ENCODE measurements at places on chromosomes 2 and 18.
A peak's percentile ranks its signal among the peaks of the same experiment; 100 is the strongest.

DNA sequence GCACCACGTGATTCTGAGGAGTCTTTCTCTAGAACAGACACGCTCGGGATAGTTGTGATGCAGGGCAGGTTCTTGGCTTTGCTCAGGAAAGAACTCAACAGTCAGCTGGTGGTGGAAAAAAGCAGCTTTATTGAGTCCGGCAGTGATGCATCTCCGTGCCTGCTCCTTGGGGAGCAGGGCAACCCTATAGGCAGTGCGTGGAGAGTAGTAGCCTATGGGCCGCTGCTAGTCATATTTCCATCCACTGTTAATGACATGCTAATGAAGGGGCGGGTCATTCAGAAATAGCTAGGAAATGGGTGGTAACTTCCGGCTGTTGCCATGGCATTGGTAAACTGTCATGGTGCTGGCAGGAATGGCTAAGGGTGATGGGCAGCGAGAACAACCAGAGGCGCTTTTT, 11.6 kb upstream of the ACKR3 start:
- DNase-seq = no peak

DNA sequence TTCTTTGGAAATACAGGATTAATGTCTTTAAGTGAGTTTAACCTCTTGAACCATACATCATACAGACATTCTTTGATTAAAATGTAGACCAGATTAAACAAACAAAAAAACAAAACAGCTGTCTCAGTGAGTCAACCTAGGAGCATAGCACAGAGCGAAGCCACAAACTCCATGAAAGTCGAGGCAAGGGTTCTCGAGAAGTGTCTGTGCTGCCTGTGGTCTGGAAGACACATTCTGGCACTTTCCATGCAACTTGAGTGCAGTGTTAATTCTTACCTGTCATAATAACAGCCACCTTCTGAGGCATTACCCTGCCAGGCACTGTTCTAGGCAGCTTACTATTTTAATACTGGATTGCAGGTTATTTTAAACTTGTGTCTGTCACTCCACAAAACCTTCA, 435.5 kb upstream of the MMADHC start:
- no peak for DNase-seq

DNA sequence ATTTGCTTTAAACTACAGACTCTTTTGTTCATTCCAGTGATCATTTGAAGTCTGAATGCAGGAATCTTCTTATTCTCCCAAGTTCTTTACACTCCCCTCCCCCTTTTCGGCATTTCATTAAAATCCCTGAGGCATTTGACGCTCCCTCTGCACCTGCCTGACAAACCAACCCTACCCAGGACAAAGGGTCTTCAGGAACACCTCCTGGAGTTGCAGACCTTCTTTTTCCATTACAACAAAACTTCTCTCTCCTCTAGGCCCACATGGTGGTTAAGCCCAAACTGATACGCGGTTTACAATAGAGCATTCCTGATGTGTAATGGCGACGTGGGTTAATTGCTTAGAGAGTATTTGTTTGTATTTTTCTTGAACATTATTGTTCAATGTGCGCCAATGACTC, 367.4 kb downstream of the FBXO15 start:
- DNase-seq = no peak

DNA sequence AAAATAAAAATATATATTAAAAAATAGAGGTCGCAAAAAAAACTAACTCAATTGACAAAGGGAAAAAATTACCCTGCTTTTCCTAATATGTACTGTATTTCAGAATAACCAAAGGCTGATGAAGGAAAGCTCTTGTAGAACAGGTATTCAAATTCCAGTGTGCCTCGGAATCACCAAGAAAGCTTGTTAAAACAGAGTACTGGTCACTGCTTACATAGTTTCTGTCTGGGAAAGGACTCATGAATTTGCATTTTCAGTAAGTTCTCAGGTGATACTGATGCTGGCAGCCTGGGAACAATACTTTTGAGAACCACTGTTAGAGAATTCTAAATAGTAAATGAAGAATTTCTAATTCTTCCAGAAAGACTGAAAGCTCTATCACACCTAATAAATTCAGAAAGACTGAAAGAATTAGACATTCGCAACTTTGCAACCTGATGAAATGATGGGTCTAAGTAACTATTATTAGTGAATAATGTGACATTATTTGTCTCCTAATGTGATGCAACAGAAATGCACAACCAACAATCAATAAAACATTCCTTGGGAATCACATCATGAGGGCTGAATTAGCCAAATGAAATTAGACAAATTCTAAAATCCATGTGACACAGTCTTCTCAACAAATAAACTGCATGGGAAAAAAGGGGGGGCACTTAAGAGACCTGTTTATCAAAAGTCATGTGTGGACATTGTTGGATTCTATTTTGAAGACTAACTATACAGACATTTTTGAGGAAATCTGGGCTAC, 21.9 kb downstream of the RPRD1A start:
- DNase-seq = no peak

- no peak for DNase-seq
Measured at GRCh38 chr2:31161637-31162036, 23.4 kb upstream of the GALNT14 start.

- no peak for DNase-seq
Measured at GRCh38 chr2:61664190-61664589, 126.0 kb upstream of the XPO1 start.

- DNase-seq = no peak
Measured at GRCh38 chr2:171287611-171288010, 126.9 kb upstream of the TLK1 start.

- peak; percentile 27 for DNase-seq
Measured at GRCh38 chr2:64327510-64328414, 126.2 kb upstream of the LGALSL start.

GRCh38 chr2:25954199-25954752, 28.0 kb downstream of the KIF3C start:
- no peak for DNase-seq

GRCh38 chr2:20156076-20156759, 68.7 kb downstream of the SDC1 start:
- no peak for DNase-seq

- no peak for DNase-seq
Measured at GRCh38 chr2:37232131-37232933, 874 bp downstream of the NDUFAF7 start.

DNA sequence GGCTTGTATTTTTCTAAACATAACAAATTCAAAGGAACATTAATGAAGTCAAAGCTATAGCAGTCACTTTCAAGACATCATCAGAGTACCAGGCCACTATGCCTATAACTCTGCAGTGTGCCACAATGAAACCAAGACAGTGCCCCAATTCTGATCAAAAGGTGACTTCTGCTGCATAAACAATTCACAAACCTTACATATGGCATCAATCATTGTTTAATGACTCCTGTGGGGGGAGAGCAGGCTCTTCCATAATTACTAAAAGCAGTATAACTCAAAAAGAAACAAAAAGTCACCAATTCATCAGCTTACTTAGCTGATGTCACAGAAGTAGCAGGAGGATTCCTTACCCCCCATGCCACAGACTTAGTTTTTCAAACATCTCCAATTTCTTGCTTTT, 15.5 kb downstream of the LPIN2 start:
- no peak for DNase-seq

DNA sequence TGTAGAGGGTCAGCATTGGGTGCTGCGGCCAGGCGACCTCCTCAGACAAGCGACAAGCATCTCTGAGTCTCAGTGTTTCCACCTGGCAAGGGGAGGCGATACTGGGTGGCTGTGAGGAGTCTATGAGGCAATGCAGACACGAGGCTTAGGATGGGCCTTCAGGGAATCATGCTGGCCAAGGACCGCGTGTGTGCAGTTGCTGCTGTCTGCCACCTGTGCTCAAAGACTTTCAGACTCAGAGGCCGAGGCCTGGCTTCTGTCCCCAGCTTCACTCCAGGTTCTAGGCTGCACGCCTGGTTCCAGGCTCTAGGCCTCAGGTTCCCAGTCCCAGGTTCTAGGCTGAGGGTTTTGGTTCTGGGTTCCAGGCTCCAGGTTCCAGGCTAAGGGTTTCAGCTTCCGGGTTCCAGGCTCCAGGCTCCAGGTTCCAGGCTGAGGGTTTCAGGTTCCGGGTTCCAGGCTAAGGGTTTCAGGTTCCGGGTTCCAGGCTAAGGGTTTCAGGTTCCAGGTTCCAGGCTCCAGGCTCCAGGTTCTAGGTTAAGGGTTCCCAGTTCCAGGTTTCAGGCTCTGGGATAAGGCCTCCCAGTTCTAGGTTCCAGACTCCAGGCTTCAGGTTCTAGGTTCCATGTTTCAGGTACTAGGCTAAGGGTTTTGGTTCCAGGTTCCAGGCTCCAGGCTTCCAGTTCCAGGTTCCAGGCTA, 14.8 kb downstream of the LRRFIP1 start:
- DNase-seq = no peak

- no peak for DNase-seq
Measured at GRCh38 chr2:100419915-100420314, 2.4 kb upstream of the CHST10 start.

DNA sequence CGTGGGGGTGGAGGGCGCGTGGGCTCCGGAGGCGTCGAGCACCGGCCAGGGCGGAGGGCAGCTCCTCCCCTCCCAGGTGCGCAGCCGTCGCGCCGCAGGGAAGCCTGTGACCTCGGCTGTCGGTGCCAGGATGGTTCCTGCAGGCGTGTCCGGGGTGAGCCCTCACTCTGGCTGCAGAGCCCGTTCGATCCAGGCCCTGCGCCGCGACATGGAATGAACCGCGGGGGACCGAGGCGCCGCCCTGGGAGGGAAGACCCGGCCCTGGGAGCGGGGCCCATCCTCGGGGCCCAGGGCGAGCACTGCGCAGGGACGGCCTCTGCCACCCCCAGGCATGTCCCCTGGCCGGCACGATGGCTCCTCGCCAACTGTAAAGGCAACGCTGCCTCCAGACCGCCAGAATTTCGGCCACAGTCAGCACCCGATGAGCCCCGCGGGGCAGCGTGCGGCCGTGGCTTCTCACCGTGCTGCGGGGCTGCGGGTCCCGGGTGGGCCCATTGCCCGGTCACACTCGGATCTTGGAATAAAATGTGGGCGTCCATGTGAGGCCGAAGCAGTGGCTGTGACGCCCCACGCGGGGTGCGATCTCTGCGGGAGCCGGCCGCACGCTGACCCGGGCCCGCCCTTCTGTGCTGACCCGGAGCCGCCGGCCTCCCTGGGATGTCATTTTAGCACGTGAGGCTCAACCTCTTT, 26.6 kb downstream of the SALL3 start:
- no peak for DNase-seq

GRCh38 chr2:233466991-233467603, 99.5 kb downstream of the USP40 start:
- DNase-seq = no peak

DNA sequence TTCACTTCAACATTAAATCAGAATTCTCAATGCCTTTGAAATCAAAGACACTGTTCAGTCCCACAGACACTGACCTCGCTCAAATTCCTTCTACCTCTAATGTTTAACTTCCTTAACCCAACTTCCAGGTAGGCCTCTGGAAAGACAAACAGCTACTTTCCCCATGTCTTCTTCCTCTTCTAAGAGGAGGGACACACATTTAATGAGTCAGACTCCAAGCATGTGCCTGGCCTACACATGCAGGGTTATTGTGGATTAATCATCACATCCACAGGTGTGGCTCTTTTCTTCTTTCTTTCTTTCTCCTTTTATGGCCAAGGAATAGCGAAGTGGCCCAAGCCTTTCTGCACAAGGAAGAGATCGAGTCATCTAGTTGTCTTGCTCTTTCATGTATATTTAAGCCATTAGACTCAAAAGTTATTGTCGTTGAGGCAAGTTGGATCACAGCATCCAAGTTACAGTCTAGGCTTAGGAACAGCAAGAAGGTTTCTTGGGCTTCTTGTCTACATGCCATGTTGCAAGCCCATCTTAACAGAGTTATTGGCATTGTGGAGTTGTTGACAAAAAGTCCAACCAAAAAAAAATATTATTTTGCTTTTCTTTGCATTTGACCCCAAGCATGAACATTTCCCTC, 387.8 kb downstream of the IRS1 start:
- no peak for DNase-seq

- DNase-seq = no peak
Measured at GRCh38 chr2:43360137-43360536, 133.7 kb upstream of the ZFP36L2 start.

DNA sequence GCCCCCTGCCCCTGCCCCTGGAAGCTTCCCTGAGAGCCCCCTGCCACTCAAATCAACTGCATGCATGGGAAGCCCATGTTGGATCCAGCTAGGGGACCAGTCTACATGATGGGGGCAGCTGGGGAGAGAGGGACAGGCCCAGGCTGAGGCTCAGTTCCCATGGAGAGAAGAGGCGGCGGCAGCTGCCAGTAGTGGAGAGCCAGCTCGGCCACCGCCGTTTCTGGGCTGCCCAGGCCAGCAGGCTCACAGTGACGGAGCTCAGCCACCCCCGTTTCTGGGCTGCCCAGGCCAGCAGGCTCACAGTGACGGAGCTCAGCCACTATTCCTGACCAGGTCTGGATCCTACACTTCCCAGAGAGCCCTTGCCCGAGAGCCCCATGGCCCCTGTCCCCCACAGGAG, 3.6 kb downstream of the MAB21L4 start:
- DNase-seq = no peak

DNA sequence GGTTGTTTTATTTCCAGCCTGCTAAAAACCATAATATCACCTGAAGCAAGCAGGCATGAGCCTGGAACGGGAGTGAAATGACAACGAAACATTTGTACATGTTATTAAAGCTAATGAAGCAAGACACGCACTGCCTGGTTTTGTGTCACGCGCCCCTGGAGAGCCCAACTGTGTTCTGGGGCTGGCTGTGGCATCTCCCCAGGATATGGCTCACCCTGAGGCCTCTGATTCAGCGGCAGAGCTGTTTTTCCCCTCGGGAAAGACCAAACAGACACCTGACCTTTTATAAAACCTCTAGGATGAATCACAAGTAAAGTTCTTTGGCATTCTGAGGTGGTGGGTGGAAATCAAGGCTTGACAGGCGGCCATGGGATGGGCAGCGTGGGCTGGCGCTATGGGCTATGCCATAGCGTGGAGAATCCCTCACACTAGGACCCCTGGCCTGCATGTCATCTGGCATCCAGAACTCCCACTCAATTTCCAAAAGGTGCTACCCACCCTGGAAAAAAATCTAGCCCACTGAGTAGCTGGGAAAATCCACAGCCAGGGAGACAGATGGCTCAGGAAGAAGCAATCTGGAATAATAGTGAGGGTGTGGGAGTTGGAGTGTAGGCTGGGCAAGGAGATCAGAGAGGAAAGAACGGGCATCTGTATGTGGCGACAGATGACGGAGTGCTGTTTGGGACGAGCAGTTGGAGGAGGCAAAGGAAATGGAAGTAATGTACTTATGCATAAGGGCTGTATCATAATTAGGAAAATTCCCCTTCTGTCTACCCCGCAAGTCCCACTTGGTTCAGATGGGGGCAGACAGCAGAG, 262.0 kb downstream of the AFF3 start:
- DNase-seq = no peak

- DNase-seq = no peak
Measured at GRCh38 chr2:153386481-153386897, 92.1 kb downstream of the RPRM start.

DNA sequence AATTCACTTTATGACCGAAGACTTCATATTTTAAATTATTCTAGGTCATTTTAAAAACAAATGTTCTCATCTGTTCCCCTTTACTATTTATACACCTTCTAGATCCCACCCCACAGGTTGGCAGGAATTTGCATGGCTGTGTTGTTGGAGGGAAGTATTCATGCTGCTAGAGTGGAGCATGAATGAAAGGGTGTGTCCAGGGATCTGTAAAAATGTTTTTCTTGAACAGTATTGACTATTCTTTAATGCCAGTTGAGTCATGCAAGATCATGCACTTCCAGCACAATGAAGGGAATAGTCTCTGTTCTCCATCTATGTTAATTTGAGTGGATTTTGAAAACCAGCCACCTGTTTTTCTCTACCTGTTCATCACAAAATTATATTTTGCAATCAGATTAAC, 52.0 kb upstream of the COL3A1 start:
- DNase-seq = no peak

Measured in stimulated activated CD8-positive, alpha-beta memory T cell treated with anti-CD3 and anti-CD28 coated beads, Interleukin-12 subunit alpha, Interleukin-12 subunit beta, amount 100 ng/mL, for 4 hours (primary cell).